SK-MEL-5 (cell line): ENCODE measurements at places on chromosomes 3 and 15. TPM values are rescaled to one million over a fixed set of nuclear protein-coding genes. Genes with fewer than 3 reads are reported as not detected.

- DNase-seq = no peak
These were observed 29.8 kb downstream of the NGRN start for GRCh38 chr15:90295270-90295648.

Gene RHCG
- total RNA-seq = 9.4 and 10.4 TPM in 2 replicates

Gene GOLGA8G
- not detected in 2 replicates for total RNA-seq

GRCh38 chr3:67028001-67028784 lies 30.1 kb downstream of the KBTBD8 start:
- no peak for DNase-seq

Gene ITGA11
- total RNA-seq = not detected in 2 replicates

- DNase-seq = no peak
These were observed 4.5 kb downstream of the FAM131A start for GRCh38 chr3:184341925-184342324.

- no peak for DNase-seq
These were observed 195.1 kb downstream of the UBE3A start for GRCh38 chr15:25243800-25244097.

Gene C15orf40
- 25.3 and 26.6 TPM in 2 replicates for total RNA-seq

Gene SEMA6D
- 7.5 and 9.6 TPM in 2 replicates for total RNA-seq

- no peak for DNase-seq
These were observed 41.1 kb downstream of the NGRN start for GRCh38 chr15:90306560-90306959.

DNA sequence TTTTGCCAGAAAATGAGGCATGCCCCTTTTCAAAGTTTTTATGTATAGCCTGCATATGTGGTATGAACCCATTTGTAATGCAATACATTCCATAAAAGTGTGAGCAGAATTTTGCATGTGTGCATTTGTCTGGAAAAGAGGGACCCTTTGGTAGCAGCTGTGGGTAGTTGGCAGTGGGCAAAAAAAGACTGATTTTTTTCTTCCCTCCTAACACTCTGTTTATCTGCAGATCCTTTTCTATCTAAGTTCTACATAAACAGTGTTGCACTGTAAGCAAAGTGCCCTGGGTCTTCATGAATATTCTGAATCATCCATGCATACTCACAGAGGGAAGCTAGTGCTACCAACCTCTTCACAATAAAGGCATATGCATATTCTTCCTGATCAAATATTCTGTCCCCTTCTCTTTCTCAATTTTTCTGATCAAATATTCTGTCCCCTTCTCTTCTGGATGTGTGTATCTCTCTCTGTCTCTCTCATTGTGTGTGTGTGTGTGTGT lies 211.2 kb upstream of the EIF1B start:
- no peak for DNase-seq

Gene SLC38A3
- total RNA-seq = 0.13 and 0.42 TPM in 2 replicates

Gene LDHAL6B
- total RNA-seq = not detected in 2 replicates
